ENCODE measurements at places on chromosomes 13 and 19.

GRCh38 chr19:56969759-56970178 is 129.2 kb upstream of the PEG3 start:
- no peak for DNase-seq

GRCh38 chr19:54074851-54075250 is 6.3 kb downstream of the TARM1 start:
- DNase-seq = no peak

- no peak for DNase-seq
These were observed 610 bp upstream of the WBP4 start for GRCh38 chr13:41060724-41061074.

DNA sequence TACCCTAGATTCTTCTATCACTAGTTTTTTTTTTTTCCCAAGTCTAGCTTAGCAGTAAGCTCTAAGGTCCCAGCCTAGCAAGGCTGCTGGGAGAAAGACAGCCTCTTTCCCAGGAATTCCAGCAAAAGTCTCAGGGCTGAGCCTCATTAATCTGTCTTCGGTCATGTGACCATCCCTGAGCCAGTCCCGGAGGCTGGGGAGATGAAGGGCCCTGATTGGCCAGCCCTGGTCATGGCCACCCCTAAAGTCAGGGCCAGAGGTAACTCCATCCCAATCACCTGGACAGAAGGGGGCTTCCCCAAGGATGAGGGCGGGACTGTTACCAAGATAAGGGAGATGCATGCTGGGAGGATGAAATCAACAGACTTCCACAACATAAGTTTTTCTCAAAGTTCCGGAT is 43.3 kb downstream of the CCNE1 start:
- DNase-seq = no peak

DNA sequence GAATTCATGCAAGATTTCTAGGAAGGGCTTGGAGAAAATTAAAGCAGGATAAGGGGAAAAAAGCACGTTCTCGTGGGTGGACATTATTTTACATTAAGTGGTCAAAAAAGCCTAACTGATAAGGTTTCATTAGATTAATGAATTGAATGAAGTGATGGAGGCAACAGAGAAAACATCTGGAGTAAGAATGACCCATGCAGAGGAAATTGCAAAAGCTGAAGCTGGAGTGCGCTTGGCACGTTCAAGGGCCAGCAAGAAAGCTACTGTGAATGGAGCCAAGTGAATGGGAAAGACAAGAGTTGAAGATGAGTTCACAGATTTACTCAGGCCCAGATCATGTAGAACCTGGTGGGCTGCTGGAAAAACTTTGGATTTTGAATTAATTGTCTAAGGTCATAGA is 777.9 kb downstream of the DACH1 start:
- no peak for DNase-seq

- DNase-seq = no peak
These were observed 5.4 kb downstream of the NCLN start for GRCh38 chr19:3190921-3191805.

- no peak for DNase-seq
These were observed 181.5 kb downstream of the USP12 start for GRCh38 chr13:26989957-26990713.

GRCh38 chr13:32530841-32531253 is 7.7 kb downstream of the N4BP2L2 start:
- no peak for DNase-seq

DNA sequence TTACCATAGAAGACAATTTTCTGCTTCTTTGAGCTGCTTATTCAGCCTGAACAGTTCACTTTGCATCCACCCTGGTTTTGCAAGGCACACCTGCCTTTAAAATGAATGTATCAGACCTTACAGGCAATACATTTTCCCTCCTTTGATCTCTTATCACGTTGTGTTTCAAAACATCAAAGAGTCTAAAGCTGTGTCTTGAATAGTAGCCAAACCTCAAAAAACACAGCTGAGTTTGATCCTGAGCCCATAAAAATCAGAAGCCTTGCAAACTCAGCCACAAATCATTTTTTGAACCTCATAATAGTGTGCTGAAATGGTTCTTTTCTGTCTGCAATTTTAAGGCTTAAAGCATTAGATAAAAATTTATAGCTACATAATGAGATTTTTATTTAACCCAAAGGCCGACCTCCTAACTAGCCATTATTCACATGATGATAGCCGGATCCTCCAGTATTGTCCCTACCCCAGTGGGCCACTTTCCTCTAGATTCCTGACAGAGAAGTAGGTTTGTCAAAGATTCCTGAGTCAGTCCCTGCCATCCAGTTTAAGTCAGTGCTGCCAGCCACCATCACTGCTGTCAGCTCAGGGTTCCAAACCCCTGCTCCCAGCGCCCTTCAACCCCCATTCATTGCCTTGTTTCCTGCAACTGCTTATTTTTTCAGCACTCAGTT is 71.8 kb downstream of the CAB39L start:
- no peak for DNase-seq

GRCh38 chr13:49454388-49455006 is 10.4 kb downstream of the SETDB2 start:
- DNase-seq = no peak

DNA sequence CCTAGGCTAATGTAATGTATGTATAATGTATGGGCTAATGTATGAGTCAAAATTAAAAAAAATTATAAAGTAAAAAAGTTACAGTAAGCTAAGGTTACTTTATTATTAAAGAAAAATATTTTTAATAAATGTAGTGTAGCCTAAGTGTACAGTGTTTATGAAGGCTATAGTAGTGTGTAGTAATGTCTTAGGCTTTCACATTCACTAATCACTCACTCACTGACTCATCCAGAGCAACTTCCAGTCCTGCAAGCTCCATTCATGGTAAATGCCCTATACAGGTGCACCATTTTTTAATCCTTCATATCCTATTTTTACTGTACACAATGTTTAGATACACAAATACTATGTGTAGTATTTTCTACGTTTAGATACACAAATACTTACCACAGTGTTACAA is 1.8 kb upstream of the TMEM272 start:
- no peak for DNase-seq

- no peak for DNase-seq
These were observed 7.8 kb upstream of the SYCN start for GRCh38 chr19:39211731-39212374.

DNA sequence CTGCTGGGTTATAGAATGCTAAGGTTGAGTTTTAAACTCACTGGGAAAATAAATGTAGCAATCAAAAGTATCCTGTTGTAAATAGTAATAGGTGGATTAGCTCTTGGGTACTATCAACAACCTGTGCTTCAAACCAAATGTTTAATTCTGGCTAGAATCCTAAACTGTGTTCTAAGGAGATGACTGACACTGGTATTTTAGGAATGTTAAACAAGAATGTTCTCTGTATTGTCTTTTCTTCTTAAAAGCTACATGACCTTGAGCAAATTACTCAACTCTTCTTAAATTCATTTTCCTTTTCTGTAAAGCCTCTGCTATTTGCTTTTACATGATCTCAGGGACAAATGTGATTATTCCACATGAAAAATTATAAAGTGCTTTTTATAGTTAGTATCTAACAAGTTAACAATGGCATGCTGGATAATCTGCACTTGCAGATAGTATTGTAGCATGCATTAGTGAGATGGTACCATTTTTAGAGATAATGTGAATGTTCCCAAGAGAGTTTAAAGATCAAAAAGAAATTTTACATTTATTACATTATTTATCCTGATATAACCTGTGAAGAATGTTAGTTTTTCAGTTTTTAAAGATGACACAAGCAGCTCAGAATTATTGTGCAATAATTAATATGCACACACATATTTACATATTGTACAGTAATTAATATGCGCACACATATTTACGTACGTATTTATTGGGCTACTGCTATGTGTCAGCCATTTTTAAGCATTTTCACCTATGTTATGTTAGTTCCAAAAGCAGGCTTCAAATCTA is 13.6 kb upstream of the EPSTI1 start:
- DNase-seq = no peak

DNA sequence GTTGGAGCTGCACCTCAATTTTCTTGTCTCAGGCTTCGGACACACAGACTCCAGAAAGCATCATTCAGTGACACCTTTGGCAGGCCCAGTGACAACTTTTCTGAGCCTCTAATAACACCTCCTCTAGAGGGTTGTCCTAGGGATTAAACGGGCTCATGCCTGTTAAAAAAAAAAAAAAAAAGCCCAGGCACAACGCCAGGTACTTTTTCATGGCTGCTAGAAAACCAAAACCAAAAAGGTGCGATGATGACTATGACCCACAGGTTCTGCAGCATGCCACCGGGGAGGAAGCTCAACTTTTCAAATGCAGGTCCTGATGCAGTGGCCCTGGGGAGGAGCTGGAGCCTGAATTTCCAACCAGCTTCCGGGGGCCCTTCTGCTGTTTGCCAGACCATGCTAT is 184.2 kb downstream of the ABCC4 start:
- DNase-seq = no peak

GRCh38 chr13:106927421-106927820 is 359.5 kb upstream of the ARGLU1 start:
- DNase-seq = no peak

GRCh38 chr13:30051531-30052060 is 201.2 kb upstream of the UBL3 start:
- no peak for DNase-seq

DNA sequence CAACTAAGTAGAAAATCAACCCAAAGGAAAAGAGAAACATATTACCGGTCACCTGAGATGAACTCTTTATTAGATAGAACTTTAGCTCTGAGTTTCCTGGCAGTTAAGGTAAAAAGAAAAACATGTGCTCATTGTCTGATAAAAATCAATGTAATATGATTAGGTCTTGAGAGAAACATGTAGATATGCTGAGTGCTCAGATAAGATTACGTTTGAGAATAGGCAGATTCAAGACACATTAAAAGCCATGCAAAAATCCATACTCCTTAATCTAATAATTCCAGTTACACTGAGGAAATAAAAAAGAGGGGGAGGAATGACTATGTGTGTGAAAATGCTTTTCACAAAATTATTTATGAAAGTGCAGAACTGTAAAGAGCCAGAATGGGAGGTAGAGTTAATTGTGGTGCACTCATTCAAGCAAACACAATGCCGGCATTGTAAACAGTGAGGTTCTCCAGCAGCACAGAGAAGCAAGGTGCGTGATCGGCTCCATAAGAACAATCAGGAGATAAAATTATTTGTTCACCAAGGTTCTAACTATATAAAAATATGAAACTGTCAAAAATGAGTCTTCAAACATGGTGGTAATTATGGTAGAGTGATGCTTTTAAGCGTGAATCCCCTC is 88.8 kb downstream of the MBNL2 start:
- no peak for DNase-seq

DNA sequence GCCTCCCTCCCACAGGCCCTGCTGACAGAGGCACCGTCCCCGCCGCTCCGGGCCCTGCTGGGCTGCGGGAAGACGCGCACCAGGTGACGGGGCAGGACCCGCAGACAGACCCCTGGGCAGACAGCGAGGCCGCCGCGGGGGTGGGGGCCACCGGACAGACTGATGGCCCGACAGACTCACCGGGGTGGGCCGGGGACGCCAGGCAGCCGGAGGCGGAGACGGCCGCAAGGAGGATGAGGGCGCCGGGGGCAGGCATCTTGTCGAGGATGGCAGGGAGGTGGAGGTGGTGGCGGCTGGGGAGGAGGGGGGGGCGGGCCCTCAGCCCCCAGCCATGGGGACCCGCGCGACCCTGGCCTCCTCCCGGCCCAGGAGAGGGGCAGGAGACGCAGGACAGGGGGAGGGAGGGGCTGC is 309 bp downstream of the LMTK3 start:
- DNase-seq = no peak

GRCh38 chr13:98525456-98526181 is 51.3 kb downstream of the STK24 start:
- no peak for DNase-seq

DNA sequence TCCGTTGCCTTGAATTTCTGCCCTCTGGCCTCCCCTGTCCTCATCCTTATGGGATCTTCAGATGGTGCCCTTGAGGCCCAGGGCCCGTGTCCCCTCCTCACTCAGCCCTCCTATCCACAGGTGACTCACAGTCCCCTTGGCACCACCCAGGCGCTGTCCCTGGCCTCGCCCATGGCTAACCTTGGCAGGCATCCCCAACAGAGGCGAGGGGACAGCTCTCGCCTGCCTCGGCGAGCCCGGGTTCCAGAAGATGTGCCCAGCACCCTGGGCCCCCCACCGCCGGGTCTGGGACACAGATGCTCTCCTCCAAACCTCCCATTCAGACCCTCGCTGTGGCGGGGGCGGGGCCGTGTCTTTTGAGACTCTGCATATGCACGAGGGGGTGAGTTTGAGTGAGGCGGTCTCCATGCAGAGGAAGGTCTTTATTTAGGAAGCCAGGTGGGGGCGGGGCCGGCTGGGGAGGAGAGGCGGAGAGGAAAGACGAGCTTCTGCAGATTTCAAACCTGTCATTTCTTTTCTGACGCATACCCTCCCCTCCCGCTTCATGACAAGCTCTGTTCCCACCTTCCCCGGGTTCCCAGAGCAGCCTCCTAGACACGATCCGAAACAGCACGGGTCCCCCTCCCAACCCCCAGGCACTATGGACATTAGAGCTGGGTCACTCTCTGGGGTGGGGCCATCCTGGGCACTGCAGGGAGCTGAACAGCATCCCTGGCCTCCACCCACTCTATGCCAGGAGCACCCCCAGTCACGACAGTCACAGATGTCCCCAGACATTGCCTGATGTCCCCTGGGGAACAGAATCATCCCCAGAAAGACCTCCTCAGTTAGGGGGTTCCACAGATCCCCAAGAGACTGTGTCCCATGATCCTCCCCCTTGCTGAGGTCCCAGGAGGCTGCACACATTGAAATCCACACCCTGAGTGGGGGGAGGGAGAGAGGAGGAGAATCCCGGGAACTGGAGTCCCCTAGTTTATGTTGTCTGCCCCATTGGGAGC is 48.5 kb downstream of the GNG7 start:
- peak; percentile 18 for DNase-seq

DNA sequence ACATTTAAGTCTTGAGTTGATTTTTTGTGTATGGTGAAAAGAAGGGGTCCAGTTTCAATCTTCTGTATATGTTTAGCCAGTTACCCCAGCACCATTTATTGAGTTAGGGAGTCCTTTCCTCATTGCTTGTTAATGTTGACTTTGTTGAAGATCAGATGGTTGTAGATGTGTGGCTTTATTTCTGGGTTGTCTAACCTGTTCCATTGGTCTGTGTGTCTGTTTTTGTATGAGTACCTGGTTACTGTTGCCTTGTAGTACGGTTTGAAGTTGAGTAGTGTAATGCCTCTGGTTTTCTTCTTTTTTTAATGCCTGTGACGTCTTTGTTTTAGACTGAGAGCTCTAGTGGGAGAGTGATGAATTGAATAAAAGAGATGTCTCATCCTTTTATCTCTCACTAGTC is 83.2 kb downstream of the NBEA start:
- no peak for DNase-seq

GRCh38 chr19:41872775-41873647 is 4.1 kb upstream of the CD79A start:
- peak; percentile 66 for DNase-seq

GRCh38 chr19:56350416-56351045 is 35.9 kb upstream of the ZSCAN5A start:
- no peak for DNase-seq

Measured in NT2/D1 (cell line).